ENCODE measurements at places on chromosomes 16 and 17. TPM values are rescaled to one million over a fixed set of nuclear protein-coding genes. Genes with fewer than 3 reads are reported as not detected.

The RNF157 gene
- total RNA-seq = 0.86 TPM

The NUPR1 gene
- total RNA-seq = 2.2 TPM

The KCNJ18 gene
- not detected for total RNA-seq

The ACE gene
- total RNA-seq = 7.7 TPM

The MPV17L gene
- not detected for total RNA-seq

The CTRB2 gene
- total RNA-seq = 10.0 TPM

The TLCD3B gene
- 1.0 TPM for total RNA-seq

The BIRC5 gene
- total RNA-seq = 140 TPM

The SYCE1L gene
- 25.7 TPM for total RNA-seq

The NTN1 gene
- total RNA-seq = 4.2 TPM

The FSCN2 gene
- 10.1 TPM for total RNA-seq

The VASN gene
- total RNA-seq = 6.3 TPM

The CA7 gene
- total RNA-seq = not detected

The SEC14L5 gene
- 0.27 TPM for total RNA-seq

The GAS7 gene
- total RNA-seq = 4.1 TPM

The TMEM256 gene
- total RNA-seq = 110 TPM

The ABCC6 gene
- 2.7 TPM for total RNA-seq

The CCDC144A gene
- total RNA-seq = 0.20 TPM

The FTO gene
- 55.2 TPM for total RNA-seq

The SCARF1 gene
- 2.2 TPM for total RNA-seq

The HBA1 gene
- 4.9 TPM for total RNA-seq

The SLC52A1 gene
- total RNA-seq = not detected

The CFAP20 gene
- 59.7 TPM for total RNA-seq

The GGNBP2 gene
- 58.2 TPM for total RNA-seq

The COPZ2 gene
- not detected for total RNA-seq

The GINS3 gene
- total RNA-seq = 12.1 TPM

The DLX4 gene
- total RNA-seq = 14.0 TPM

The C16orf78 gene
- total RNA-seq = not detected

The GFAP gene
- total RNA-seq = not detected

The TAC4 gene
- total RNA-seq = not detected

The ACSM2B gene
- total RNA-seq = not detected

The TP53TG3 gene
- total RNA-seq = not detected

The ABCA6 gene
- total RNA-seq = 0.44 TPM

The FADS6 gene
- total RNA-seq = not detected

The CDH8 gene
- total RNA-seq = 2.5 TPM

The NKD1 gene
- total RNA-seq = 11.4 TPM

The GGT6 gene
- total RNA-seq = 0.10 TPM

The SLC7A5 gene
- 482 TPM for total RNA-seq

The NEUROD2 gene
- not detected for total RNA-seq

The KRTAP4-3 gene
- not detected for total RNA-seq

The HMOX2 gene
- 55.1 TPM for total RNA-seq

The KRT222 gene
- total RNA-seq = 5.0 TPM

The MMD gene
- 21.3 TPM for total RNA-seq

The SMPD3 gene
- 0.89 TPM for total RNA-seq

The WNT9B gene
- not detected for total RNA-seq

The HYDIN gene
- total RNA-seq = not detected

The CD300A gene
- 0.71 TPM for total RNA-seq

The NACA2 gene
- total RNA-seq = not detected

The CDK5R1 gene
- 5.4 TPM for total RNA-seq

The FAM171A2 gene
- 18.0 TPM for total RNA-seq

The NHERF2 gene
- 58.4 TPM for total RNA-seq

The CBLN1 gene
- total RNA-seq = not detected

The RSKR gene
- total RNA-seq = 18.9 TPM

The CD300H gene
- not detected for total RNA-seq

The IRX6 gene
- total RNA-seq = not detected

All from HCT116 (cell line).